Activated CD8-positive, alpha-beta memory T cell treated with anti-CD3 and anti-CD28 coated beads for 36 hours (primary cell): ENCODE measurements at places on chromosomes 12 and 14. TPM values are rescaled to one million over a fixed set of nuclear protein-coding genes. Genes with fewer than 3 reads are reported as not detected.

The ACOT4 gene
- 4.5 TPM for total RNA-seq

The SRGAP1 gene
- 0.69 TPM for total RNA-seq

The DPY19L2 gene
- total RNA-seq: 8.7 TPM

The PTCSC3 gene
- not detected for total RNA-seq

The ART4 gene
- not detected for total RNA-seq

The SMCO2 gene
- not detected for total RNA-seq
